Activated naive CD4-positive, alpha-beta T cell treated with Interleukin-2 at 50 U/mL for 16 hours (primary cell): ENCODE measurements at places on chromosomes 16 and 17.

- no peak for DNase-seq
Measured at GRCh38 chr16:2768403-2769089, 8.5 kb downstream of the ELOB start.

- DNase-seq: no peak
Measured at GRCh38 chr16:25366078-25366477, 108.4 kb upstream of the ZKSCAN2 start.

GRCh38 chr17:65626451-65626850 is 65.0 kb upstream of the AXIN2 start:
- no peak for DNase-seq

- DNase-seq: no peak
Measured at GRCh38 chr17:78142119-78142861, 3.9 kb upstream of the C17orf99 start.

GRCh38 chr16:87698241-87698640 is 67.5 kb downstream of the KLHDC4 start:
- DNase-seq: no peak

- no peak for DNase-seq
Measured at GRCh38 chr17:79758271-79758670, 19.7 kb upstream of the CBX2 start.

GRCh38 chr17:68085771-68086381 is 50.3 kb downstream of the KPNA2 start:
- DNase-seq: no peak

GRCh38 chr16:51490866-51491265 is 339.8 kb upstream of the SALL1 start:
- no peak for DNase-seq

- no peak for DNase-seq
Measured at GRCh38 chr17:6981426-6981825, 14.4 kb upstream of the ALOX12 start.

DNA sequence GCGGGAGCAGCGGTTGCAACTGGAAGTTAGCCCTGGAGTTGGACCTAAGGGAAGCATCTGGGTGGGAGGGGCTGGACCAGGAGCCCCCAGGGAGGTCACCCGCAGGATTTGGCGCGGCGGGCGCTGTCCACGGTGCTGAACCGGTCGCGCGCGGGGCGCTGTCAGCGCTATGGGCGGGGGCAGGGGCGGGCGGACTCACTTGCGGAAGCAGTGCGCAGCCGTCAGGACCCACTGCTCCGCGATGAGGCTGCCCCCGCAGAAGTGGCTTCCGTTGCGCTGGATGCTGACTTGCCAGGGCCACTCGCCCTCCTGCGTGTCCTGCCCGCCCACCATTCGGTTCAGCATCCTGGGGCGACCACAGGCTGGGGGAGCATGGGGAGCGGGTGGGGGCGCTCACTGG is 4.5 kb downstream of the PRSS27 start:
- DNase-seq: peak; percentile 83

DNA sequence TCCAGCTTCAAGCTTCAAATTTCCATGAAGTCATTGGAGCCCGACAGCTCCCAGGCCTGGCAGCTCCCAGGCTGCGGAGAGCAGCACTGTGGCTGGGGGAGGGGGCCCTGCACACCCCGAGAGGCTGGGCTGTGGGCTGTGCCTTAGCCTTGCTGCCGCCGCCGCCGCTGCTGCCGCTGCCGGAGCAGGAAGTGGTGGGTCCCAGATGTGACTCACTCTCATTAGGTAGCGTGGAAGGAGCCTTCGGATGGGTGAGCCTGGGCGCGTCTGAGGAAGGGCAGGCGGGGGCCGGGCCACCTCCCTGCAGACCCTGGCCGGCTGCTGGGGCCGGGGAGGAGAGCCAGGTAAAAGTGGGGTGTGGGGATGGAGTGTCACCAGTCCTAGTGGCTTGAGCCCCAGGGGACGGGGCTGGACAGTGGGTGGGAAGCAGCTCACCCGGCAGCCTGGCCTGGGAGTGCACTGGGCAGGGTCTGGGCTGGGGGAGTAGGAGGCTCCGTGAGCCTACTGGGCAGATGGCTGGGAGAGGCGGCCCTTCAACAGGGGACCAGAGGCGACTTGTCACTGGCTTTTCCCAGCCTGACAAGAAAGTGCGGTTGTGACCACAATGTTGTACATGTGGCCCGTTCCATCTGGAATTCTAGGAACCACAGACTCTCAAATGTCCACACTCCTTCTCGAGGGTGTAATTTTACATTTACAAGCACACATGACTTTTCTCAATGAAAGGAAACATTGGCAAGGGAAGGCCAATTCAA is at the start of gene ADCY7:
Gene ADCY7, plus strand, starts transcription at position 215 of the 755 bp plus-strand sequence. CDS start 21,629 bp downstream, outside the sequence.
- peak; percentile 87 for DNase-seq

DNA sequence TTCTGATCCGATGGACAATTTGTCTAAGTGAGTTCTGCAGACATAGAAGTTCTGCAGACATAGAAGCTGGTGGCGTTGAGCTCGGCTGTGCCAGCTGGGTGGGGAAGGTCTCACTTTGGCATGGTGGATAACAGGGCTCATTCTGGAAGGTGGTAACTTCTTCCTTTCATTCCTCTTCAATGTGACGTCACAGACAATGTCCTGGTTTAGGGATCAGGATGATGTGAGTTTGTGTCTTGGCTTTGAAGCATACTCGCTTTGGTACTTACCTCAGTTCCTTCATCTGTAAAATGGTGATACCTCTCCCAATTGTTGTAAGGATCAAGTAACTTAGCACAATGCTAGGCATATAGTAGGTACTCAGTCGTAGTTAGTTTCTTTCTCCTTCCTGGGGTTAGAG is 408.8 kb upstream of the ASIC2 start:
- DNase-seq: no peak

- DNase-seq: no peak
Measured at GRCh38 chr16:57048095-57048494, 44.3 kb upstream of the CPNE2 start.

GRCh38 chr17:37017404-37017803 is 68.7 kb downstream of the AATF start:
- DNase-seq: no peak

GRCh38 chr17:38559880-38560230 is 45.9 kb downstream of the SRCIN1 start:
- DNase-seq: no peak

DNA sequence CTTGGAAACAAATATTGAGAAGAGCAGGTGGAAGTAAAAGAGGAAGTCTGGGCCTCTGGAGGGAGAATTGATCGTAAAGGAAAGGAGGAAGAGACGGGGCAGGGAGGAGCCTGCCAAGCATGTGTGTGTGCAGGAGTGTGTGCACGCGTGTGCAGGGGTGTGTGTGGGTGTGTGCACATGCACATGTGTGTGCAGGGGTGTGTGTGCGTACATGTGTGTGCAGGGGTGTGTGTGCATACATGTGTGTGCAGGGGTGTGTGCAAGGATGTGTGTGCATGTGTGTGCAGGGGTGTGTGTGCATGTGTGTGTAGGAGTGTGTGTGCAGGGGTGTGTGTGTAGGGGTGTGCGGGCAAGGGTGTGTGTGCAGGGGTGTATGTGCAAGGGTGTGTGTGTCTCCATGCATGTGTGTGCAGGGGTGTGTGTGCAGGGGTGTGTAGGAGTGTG is 10.0 kb downstream of the CEP295NL start:
- no peak for DNase-seq

GRCh38 chr17:45852535-45853297 is 8.0 kb downstream of the SPPL2C start:
- peak; percentile 65 for DNase-seq

DNA sequence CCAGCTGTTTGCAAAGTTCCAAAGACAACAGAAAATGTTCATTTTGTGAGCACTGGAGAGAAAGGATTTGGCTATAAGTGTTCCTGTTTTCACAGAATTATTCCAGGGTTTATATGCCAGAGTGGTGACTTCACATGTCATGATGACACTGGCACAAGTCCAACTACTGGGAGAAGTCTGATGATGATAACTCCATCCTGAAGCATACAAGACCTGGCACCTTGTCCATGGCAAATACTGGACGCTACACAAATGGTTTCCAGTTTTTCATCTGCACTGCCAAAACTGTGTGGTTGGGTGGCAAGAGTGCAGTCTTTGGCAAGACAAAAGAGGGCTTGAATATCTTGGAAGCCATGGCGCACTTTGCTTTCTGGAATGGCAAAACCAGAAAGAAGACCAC is 385.0 kb downstream of the CDH11 start:
- no peak for DNase-seq

GRCh38 chr16:20598832-20599469 is 22.8 kb upstream of the ACSM2B start:
- DNase-seq: no peak

DNA sequence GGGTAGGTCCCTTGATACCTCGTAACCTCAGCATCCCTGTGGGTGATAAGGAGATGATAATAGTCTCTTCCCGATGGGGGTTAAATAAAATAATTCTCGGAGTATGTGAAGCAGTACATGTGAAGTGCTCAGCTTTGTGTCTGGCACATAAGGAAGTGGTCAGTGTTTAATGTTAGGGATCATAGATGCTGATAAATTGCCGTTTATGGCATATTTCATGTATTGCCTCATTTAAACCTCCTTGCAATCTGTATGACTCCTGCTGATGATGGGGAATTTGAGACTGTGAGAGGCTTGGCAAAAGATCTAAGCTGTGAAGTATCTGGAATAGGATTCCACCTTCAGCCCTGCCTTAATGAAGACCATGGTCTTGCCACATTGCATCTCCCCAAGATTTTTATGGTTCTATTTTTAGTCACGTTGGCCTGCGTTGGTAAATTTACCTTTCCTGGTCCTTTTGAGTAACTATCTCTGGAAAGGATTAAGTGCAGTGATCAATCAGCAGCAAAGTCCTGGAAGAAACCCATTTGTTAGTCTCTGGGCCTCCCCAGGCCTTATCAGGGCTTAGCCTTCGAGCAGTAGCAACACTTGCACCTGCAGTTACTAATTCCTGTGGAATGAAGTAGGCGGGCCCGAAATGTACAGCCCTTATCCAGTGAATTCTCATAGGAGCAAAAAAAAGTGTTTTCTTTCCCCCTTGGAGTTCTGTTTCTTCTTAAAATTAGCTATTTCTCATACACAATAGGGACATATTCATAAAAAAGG is 144.9 kb downstream of the WWOX start:
- DNase-seq: no peak

- no peak for DNase-seq
Measured at GRCh38 chr16:55204069-55204468, 119.9 kb upstream of the IRX6 start.

- peak; percentile 24 for DNase-seq
Measured at GRCh38 chr16:4846503-4846900, 586 bp downstream of the GLYR1 start.

- no peak for DNase-seq
Measured at GRCh38 chr16:79295746-79296145, 304.8 kb downstream of the MAF start.

DNA sequence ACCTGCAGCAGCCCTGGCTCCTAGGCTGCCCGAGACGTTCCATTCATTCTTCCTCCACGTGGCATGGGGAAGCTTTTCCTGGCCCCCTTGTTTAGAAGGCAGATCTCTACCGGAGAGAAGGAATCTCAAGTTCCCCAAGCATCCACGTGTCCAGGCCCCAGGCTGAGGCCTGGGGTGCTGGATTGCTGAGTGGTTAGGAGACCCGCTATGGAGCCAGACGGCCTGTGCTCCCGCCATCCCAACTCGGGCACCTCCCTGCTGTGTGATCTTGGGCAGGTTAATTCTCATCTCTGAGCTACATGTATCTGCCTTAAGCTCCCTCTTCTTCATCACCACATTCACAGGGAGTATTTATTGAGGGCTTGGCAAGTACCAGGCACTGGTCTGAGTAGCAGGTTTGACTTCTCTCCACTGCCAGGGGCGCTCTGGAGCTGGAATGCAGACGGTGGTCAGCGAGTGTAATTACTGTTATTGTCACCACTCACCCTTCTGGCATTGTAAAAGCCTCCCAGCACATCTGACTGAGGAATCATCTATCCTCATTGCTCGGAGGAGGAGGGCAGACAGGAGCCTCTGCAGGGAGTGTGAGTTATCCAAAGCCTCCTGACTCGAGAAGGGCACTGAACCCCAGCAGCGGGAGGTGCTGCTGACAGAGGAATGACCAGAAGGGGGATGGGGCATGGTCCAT is 1.1 kb upstream of the ADGRG1 start:
- no peak for DNase-seq

- DNase-seq: no peak
Measured at GRCh38 chr16:85715169-85716021, 26.6 kb upstream of the GINS2 start.

- DNase-seq: no peak
Measured at GRCh38 chr17:6257336-6257735, 177.6 kb downstream of the AIPL1 start.

- no peak for DNase-seq
Measured at GRCh38 chr16:72277749-72278148, 105.8 kb upstream of the PMFBP1 start.

DNA sequence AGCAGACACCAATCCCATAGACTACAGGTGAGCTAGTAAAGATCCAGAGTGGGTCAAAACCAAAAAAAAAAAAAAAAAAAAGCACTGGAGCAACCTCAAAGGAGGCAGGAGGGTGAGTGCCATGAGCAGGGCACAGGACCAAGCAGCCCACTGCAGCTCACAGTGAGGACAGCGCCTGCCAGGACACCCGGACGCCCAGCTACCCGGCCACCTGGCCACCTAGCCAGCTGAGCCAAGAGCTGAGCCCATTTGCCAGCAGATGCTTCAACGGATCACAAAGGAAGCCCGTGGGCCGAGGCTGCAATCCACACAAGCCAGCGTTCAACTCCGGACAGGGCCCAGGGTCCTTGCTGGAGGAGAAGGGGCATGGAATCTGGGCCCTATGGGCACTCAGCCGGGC is 15.1 kb downstream of the AXIN1 start:
- no peak for DNase-seq

- no peak for DNase-seq
Measured at GRCh38 chr16:66523861-66524354, 26.0 kb downstream of the TK2 start.

GRCh38 chr16:10504404-10504885 is 76.0 kb downstream of the EMP2 start:
- DNase-seq: no peak

GRCh38 chr16:89367538-89367915 is 122.8 kb downstream of the ANKRD11 start:
- DNase-seq: no peak

- no peak for DNase-seq
Measured at GRCh38 chr17:40791787-40792436, 7.8 kb downstream of the KRT28 start.

- DNase-seq: no peak
Measured at GRCh38 chr17:8924595-8924994, 40.9 kb downstream of the PIK3R5 start.

DNA sequence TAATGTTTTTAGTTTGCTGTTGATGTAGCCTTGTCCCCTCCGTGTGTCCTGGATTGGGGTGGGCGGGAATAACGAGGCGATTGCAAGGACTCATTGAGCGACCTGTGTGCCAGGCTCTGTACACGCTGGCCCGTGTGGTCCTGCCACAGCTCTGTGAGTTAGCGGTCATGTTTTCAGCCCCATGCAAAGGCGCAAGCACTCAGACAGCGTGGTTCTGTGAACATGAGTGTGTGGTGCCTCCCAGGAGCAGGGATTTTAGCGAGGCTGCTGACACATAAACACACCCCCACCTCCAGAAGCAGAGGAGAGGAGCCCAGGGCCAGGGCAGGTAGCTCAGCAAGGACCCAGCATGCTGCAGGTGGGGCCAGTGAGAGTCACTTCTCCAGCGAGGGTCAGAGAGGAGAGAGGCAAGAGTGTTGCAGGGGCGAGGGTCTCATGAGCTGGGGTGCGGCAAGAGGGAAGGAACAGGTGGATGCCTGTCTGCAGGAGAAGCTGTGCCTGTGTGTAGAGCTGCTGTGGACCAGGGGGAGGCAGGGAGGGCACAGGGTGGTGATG is 115.3 kb downstream of the OR1D5 start:
- DNase-seq: no peak

- peak; percentile 71 for DNase-seq
Measured at GRCh38 chr16:89093602-89094251, at the start of gene ACSF3. Gene ACSF3 (plus strand): TSS chr16:89093852. CDS start chr16:89100682, 6,830 bp downstream.

GRCh38 chr16:55687802-55688201 is 32.0 kb downstream of the SLC6A2 start:
- DNase-seq: no peak
